ENCODE measurements at places on chromosomes 16 and 17. TPM values are rescaled to one million over a fixed set of nuclear protein-coding genes. Genes with fewer than 3 reads are reported as not detected.

The TEPSIN gene
- total RNA-seq: 29.9 TPM

The SHISA9 gene
- not detected for total RNA-seq

The IFT20 gene
- total RNA-seq: 57.2 TPM

The SLC16A6 gene
- 0.30 TPM for total RNA-seq

The TBC1D3G gene
- 0.07 TPM for total RNA-seq

The TERB1 gene
- total RNA-seq: not detected
